ENCODE measurements at places on chromosomes 4 and X.
A peak's percentile ranks its signal among the peaks of the same experiment; 100 is the strongest.

GRCh38 chr4:7691982-7692381 is 247.7 kb downstream of the AFAP1 start:
- DNase-seq = no peak

- no peak for DNase-seq
These were observed 77.9 kb upstream of the AFF2 start for GRCh38 chrX:148422526-148422925.

- DNase-seq = no peak
These were observed 23.6 kb downstream of the PLAC1 start for GRCh38 chrX:134634691-134635090.

DNA sequence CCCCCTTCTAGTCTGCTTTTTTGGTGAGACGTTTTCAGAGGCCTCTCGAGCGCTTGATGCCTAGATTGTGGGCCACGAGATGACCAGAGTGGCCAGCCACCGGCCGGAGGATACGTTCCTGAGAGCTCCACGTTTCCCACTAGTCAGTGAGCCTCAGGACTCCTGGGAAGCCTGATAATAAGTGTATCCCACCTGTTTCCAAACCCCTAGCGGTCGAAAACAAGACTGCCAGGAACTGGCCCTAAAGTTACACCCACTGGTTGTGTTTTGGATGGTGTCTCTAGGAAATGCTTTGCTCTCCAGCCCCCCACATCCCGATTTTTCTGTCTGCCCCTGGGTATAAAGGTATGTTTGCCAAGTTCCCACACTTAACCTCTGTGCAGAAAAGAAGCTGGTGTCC is 4.6 kb upstream of the RS1 start:
- DNase-seq = no peak

DNA sequence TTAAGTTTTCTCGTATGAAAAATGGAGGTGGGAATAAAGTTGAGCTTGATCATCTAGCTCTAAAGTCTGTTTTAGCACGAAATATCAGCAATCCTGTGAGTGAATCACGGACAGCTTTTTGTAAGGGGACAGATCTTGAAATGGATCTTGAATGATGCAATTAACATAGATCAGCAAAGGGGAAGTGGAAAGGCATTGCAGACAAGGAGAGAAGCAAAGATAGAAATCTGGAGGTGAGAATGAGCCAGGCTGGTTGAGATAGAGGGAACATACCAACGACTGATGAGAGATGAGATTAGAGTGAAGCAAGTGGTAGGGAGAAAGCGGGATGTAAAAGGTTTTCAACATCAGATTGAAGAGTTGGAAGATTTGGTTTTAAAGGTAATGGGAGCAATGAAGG is 4.6 kb upstream of the DGKK start:
- no peak for DNase-seq

GRCh38 chrX:120429776-120430540 is 39.1 kb downstream of the LAMP2 start:
- no peak for DNase-seq

GRCh38 chrX:53622431-53622830 is 64.1 kb downstream of the HUWE1 start:
- no peak for DNase-seq

DNA sequence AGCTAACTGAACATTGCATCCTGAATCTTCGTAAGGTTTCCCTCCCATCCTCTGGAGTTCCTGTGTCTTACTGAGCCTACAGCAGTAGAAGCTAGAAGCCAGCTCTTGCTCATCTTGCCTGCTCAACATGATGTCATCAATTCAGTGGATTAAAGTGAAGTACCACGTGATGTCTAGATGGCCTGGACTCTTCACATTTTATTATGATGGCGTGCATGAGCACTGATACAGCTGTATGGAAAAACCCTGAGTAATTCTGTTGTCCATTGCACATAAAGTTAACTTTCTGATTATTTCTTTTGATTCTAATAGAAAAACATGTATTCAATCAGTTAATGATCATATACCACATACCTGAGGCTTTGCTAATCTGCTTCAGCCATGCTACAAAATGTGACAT is 2387.7 kb upstream of the TENM3 start:
- no peak for DNase-seq

DNA sequence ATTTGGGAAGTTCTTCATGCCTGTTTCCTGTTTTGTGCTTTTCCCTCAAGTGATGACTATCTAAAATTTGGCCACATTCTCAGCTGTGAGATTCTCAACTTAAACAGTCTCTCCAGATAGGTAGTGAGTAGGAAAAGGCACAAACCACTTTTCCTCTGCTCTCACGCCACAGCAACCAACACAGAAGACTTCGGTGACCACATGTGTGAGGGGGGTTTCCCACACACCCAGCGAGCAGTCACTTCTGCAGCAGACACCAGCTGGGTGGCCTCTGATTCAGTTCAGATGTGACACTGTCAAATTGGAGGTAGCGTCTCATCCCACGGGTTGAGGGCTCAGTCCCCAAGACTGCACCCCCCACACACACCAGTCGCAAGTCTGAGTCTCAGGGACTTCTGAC is 25.1 kb upstream of the CLDN34 start:
- peak; percentile 77 for DNase-seq

DNA sequence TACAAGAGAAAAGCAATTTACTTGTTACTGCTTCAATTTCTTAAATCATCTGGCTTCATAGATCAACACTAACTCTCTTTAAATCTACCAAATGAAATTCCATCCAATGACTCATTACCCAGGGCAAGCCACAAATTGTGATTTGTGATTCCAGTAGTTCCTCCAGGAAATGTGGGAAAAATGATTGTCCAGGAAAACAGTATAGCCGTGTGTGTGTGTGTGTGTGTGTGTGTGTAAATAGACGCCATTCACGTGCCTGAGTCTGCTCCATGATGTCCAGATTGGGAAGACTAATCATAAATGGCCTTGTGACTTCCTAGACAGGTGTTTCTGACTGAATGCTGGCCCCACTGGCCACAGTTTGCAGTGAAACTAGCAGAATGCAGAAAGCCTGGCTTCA is 121.3 kb downstream of the HS6ST2 start:
- DNase-seq = no peak

GRCh38 chr4:83605210-83605609 is 69.3 kb downstream of the GPAT3 start:
- no peak for DNase-seq

Measured in activated CD8-positive, alpha-beta memory T cell treated with anti-CD3 and anti-CD28 coated beads for 24 hours (primary cell).